Smooth muscle cell of the brain vasculature (primary cell): ENCODE measurements at places on chromosomes 16 and 17.

- peak; percentile 74 for DNase-seq
These were observed 22.9 kb upstream of the YWHAE start for GRCh38 chr17:1422885-1423284.

GRCh38 chr16:57748596-57748995 lies 13.0 kb downstream of the KATNB1 start:
- no peak for DNase-seq

DNA sequence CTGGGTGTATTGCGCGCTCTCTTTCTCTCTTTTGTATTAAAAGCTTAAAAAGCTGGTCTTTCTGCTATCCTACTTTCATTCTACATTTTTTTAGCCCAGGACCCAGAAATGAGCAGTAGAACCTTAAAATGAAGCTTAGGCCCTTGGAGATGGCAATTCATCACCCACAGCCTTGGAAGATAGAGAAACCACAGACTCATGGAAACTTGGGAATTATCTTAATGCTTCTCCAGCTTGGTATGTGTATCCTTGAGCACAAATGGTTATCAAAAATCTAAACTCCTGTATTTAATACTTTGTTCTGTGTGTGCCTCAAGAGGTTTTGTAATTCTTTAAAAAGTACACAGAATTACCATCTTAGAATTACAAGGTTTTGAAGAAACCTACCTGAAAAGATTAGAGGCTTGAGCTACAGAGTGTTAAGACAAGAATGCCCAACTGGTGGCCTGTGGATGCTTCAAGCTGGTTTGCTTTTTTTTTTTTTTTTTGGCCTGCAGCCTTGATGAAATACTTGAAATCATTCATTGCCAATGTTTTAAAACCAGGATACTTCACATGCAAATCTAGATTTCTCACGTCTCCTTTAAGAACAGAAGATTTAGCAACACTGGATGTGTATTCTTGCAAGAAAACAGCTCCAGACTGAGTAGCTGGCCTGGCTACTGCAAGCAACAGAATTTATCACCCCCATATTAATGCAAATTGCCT lies 105.0 kb downstream of the XYLT1 start:
- no peak for DNase-seq

- no peak for DNase-seq
These were observed 5.4 kb upstream of the LHX1 start for GRCh38 chr17:36931697-36932382.
